ENCODE measurements at places on chromosomes 12 and 14.

DNA sequence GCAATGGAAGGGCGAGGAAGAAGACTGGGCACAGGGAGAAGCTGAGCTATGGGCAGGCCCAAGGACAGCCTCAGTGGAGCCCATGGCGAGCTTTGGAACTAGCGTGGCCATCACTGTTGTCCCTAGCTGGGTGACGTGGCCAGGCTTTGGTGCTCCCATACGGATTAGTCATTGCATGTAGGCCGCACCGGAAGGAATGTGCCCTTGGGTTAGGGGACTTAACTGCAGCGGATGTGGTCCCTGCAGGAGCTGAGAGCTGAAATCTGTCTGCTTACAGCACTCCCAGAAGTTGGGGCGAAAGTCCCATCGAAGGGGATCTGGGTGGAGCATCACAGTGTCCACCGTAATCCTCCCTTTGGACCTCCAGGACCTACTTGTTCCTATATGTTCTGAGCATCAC, 133.7 kb downstream of the PAPOLA start:
- no peak for DNase-seq

DNA sequence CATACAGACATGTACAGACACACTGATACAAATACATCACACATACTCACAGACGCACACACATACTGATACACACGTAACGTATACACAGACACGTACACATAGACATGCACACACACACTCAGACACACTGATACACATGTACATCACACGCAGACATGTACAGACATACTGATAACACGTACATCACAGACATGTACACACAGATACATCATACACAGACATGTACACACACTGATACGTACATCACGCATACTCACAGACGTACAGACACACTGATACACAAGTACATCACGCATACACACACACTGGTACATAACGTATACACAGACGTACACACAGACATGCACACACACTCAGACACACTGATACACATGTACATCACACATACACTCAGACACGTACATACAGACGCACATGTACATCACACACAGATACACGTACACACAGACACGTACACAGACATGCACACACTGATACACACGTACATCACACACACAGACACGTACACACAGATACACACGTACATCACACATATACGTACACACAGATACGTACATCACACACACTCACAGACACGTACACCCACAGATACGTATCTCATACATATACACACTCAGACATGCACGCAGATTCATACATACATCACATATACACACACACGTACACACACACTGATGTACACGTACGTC, 5.1 kb downstream of the ZNF605 start:
- DNase-seq = no peak

GRCh38 chr14:23033801-23034497, 751 bp downstream of the PSMB5 start:
- DNase-seq = no peak

- no peak for DNase-seq
Observed at GRCh38 chr12:114412825-114413749, 7.1 kb upstream of the TBX5 start.

DNA sequence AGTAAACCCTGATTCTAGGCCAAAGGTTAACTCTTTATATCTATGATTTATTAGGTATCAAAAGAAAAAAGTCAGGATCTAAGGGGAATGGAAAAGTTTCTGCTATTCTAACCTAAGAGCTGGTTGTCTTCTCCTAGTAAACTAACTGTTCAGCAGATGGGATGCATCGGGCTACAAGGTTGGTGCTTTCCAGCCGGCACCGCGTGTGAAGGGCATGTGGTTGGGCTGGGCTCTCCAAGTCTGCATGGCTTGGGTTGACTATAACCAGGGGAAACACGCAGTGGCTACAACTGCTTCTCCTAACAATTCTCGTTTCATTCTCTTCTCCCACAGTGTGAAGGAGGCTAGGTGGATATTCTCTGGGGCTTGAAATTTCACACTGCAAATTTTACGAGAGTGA, 354.5 kb downstream of the APAF1 start:
- DNase-seq = no peak

GRCh38 chr14:91830777-91831176, 36.6 kb downstream of the TC2N start:
- DNase-seq = no peak

GRCh38 chr12:119180380-119181040, 1.8 kb downstream of the HSPB8 start:
- peak; percentile 80 for DNase-seq

- DNase-seq = no peak
Observed at GRCh38 chr12:29769162-29769858, 14.4 kb downstream of the TMTC1 start.

DNA sequence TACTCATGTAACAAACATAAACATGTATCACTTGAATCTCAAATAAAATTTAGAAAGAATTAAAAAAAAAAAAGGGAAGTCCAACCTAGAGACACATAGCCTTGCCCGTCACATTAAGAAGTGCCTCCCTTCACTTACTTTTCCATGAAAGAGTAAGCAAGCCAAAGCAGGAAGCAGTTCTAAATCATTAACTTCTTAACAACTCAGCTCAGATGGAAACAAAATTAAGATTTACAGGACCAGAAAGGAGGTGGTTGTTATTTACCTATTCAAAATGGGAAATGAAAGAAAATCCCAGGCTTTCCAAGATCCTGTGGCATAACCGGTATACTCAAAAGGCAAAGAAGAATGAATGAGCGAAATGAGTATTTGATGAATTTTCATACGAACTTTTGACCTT, 258.6 kb upstream of the DCN start:
- DNase-seq = no peak

- no peak for DNase-seq
Observed at GRCh38 chr12:65182012-65182739, 12.8 kb downstream of the LEMD3 start.

GRCh38 chr12:81005606-81006005, 67.9 kb upstream of the LIN7A start:
- no peak for DNase-seq

DNA sequence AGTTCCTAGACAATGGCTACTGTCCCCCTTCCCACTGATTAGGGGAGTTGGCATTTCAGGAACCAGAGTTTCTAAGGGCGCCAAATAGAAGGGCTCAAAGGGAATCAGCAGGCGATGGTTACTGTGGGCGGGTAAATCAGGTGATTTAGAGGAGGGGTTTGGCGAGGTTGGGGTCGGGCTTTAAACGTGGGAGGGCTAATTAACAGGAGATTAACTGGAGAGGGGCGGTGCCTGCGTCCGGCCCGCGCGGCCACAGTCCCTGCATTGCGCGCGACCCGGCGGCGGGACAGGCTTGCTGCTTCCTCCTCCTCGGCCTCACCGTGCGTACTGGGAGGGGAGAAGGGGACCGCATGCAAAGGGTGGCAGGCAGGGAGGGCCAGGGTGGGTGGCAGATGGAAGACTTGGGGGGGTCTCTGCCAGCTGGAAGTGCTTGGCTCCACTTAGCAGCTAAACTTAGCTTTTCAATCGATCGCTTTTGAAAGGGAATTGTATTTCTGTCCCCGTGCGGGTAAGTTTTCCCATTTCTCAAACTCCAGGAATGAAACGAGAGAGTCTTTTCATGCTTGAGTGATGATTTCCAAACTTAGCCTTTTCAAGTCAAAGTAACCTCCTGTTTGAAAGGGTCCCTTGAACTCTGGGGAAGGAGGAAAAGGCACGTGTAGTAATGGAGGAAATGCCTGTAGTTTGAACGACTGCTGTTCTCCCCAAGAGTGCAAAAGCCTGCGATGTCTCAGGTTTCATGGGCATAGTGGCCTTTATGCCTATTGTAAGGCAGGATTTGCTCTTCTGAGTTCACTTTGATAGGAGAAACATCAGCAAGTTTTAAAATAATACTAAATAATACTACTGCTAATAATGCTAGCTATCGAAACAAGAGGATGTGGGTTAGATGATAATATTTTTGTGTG, at the start of gene MGST1:
Gene MGST1, plus strand, starts transcription at position 255 of the 908 bp plus-strand sequence. CDS start 6,608 bp downstream, outside the sequence.
- peak; percentile 31 for DNase-seq

- no peak for DNase-seq
Observed at GRCh38 chr12:48486679-48487078, 4.4 kb downstream of the C12orf54 start.

DNA sequence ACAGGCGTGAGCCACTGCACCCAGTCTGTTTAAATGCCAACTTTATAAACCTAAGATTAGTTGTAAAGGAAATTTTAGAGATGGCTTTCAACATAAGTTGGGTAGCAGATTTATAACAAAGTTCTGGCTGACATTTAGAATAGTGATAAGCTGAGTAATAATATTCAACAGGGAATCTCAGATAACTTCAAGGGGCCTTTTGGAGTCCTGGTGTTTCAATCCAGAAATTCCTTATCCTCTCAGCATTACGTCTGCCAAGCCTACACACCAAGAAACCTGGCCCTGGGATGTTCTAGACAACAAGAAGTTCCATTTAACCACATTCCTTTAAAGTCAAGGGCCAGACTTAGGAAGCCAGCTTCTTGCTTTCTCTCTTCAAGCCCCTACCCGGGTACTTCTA, 59.5 kb upstream of the DYRK2 start:
- no peak for DNase-seq

DNA sequence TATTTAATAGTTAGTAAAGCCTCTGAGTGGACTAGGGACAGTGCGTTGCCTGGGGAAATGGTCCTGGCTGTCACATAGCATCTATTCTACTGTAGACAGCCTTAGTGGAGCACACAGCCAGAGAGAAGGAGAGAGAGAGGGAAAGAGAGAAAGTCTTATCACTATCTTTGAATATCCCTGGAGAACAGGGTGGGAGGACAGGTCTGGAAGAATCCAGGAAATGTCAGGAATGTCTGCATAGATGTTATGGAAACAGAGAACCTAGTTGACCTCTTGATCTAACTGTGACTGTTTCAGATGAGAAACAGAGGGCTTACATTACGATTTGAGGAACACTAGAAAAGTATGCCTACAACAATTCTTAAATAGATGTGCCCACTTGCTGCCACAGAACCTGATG, 92.8 kb downstream of the SLC15A5 start:
- DNase-seq = no peak

GRCh38 chr12:46981622-46982021, 97.8 kb upstream of the PCED1B start:
- no peak for DNase-seq

GRCh38 chr12:1581973-1582708, 12.2 kb downstream of the FBXL14 start:
- DNase-seq = no peak

GRCh38 chr14:44767646-44768173, 194.0 kb downstream of the KLHL28 start:
- DNase-seq = no peak

GRCh38 chr14:103856105-103856504, 8.7 kb upstream of the PPP1R13B start:
- DNase-seq = no peak

- no peak for DNase-seq
Observed at GRCh38 chr12:102459314-102459713, 21.0 kb downstream of the IGF1 start.

DNA sequence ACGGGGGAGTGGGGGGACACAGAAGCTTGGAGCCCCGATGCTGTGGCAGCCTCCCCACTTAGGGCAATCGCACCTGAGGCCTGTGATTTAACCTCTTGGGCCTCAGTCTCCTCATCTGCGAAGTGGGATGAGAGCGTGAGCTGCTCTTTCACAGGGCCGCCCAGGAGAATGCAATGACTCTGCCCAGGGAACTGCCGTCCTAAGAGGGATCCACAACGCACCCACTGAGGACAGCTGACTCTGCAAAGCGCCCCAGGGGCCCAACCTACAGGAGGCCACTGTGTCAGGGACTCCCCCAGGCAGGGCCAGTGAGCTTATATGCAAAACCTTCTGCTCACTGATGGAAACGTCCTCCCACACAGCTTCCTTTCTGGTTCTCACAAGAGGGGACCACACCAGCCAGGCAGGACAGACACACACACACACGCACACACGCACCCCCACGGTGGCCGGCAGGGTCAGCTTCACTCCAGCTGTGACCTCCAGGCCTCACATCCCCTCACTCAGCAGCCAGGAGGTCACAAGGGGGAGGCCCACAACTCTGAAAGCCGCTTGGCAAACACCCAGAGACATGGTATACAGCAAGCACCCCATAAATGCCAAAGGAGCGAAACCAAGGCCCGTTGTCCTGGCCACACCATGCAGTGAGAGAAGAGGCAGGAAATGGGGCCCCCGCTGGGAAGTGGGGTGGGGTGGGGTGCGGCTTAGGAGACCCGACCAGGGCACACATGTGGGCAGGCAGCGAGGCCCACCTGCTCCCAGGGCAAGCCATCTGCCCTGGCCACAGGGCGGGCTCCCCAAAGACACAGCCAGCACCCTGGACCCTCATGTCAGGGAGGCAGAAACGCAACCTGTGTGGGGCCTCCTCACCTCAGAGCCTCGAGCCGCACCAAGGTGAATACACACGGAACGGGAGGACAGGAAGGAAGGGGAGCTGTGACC, 73.3 kb downstream of the NCOR2 start:
- no peak for DNase-seq

DNA sequence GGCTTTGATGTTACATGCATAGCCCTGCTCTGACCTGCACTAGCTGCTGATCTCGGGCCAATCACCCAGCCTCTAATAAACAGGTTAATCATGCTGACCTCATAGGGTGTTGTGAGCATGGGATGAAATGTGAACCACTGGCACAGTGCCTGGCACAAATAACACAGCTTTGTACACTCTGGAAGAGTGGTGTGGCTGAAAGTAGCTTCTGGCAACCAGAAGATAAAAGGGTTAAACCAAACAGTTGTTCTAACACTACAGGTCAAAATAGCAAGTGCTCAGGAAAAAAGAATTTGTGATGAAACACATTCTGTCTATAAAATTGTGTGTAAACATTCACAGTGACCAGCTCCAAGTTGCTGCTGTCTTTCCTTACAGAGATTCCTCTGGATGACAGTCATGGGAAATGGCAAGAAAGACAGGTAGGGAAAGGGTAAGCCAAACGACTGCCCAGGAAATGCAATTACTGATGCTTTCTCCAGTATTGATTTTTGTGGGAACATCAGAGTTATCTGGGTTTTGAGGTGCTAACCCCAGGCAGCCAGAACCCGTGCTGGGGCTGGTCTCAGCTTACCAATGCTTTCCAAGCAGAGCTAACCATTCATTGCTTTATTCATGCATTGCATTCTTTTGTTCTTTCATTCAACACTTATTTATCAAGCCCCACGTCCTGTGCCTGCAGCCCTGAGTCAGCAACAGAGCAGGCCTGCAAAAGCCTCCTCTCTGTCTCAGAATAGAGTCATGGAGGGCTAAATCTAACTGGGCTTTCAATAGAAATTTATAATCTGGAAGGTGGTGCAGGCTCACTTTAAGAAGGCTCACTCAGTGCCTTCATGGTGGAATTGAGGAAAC, 38.1 kb upstream of the CAPRIN2 start:
- peak; percentile 16 for DNase-seq

GRCh38 chr12:54082397-54082892, 28.8 kb downstream of the HOXC4 start:
- DNase-seq = peak; percentile 22

DNA sequence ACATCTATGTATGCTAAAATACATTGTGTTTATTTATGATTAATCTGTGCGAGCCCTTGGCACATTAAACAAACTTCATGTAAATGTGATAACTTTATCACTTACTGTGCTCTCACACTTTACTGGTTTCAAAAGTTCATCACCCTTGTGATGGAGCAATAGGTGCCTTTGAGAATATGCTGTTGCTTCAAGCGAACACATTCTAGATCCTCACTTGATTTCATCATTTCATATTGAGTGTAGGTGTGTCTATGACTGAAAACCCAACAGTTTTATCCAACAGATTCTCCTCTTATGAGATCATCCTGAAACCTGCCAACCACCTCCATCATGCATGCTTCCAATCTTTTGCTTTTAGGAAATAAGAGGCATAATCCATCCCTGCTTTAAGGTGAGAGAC, 854.4 kb downstream of the TMEM121 start:
- no peak for DNase-seq

- no peak for DNase-seq
Observed at GRCh38 chr14:72902801-72903530, 9.1 kb upstream of the DPF3 start.

GRCh38 chr12:89236748-89237383, 115.4 kb downstream of the DUSP6 start:
- no peak for DNase-seq

Data from gastrocnemius medialis (tissue), 4 donors.